Ureter (tissue), 1 donor: ENCODE measurements at places on chromosomes 5 and 9. TPM values are rescaled to one million over a fixed set of nuclear protein-coding genes. Genes with fewer than 3 reads are reported as not detected.

PCDHB10 gene
- total RNA-seq, result 2.5 TPM

BDP1 gene
- total RNA-seq, result 39.9 TPM

SLC34A1 gene
- total RNA-seq, result not detected

SLC36A2 gene
- not detected for total RNA-seq

FCN1 gene
- 3.1 TPM for total RNA-seq

SMIM23 gene
- total RNA-seq, result not detected

PRELID1 gene
- total RNA-seq, result 121 TPM
